ENCODE measurements at places on chromosomes 5 and 9.

GRCh38 chr9:129198319-129199043 is 20.4 kb upstream of the IER5L start:
- no peak for DNase-seq

GRCh38 chr9:129656795-129657390 is 8.6 kb upstream of the PRRX2 start:
- no peak for DNase-seq

DNA sequence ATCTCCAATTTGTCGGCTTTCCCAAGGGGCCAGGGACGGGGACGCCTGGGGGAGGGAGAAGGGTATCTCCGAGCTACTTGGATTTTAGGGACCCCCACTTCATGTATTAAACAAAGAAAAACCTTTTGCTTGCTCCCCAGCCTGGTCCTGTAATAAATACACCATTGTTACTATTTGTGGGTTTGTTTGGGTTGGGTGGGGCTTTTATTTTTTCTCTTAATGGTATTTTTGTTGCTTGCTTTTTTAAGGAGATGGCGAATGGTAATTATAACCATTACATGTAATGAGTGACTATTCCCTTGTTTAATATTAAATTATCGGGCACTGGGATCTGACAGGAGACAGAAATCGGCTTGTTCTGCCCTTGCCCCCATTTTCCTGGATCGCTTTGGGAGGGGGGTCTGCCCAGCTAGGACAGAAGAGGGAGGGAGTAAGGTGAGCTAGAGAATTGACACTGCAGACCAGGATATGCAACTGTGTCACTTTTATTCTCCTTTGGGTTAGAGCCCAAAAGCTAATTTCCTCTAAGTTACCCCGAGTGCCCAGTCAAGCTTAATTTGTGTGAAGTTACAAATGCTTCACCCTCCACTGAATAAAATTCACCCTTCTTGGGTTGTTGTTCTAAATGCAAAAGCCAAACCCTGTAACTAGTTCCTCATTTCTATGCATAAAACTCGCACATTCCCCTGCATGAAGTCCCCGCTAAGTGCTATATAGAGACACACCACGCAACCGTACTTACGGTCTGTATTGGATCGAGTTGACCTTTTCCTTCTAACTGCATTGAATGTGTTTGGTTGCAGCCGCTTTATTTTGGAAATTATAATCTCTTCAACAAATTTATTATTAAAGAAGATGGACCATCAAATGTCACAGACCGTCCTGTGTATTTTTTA is 1.6 kb upstream of the ZNF608 start:
- no peak for DNase-seq

GRCh38 chr5:143985832-143986515 is 174.0 kb downstream of the HMHB1 start:
- no peak for DNase-seq

DNA sequence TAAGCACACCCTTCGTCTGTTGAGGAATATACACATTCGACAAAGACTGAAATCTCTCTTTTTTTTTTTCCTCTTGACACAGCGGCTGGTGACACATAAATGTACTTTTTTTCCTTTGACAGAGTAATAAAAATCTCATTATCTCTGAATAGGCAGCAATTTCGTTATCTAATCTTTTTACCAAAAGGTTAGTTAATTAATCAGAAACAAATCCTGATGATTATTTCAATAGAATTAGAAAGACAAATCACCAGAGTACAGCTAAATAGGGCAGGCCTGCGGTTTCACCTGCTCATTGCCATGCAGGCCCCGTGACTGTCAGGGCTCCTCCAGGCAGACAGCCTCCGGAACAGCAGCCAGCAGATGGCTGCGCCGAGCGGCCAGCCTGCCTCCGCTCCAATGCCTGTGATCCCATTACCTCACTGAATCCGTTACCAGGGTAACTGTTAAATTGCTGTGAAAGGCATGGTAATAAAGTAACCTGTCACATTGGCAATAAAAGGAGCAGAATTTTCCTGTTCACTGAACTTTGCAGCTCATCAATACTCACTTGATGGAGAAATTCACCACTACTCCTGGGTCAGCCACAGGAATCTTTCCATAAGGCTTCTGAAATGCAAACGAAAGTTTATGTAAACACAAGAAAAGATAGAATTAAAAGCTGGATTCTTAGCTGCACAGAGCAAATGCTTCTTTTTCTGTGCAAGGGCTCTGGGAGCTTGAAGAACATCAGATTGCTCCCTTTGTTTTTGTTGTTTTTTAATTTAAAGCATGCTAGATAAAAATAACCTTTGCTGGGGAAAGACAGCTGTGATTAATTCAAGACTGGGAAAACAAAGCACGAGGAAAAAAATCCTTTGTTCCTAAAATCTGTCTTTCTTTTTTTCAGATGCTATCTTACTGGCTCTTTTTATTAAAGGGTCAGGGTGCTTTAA is 666.4 kb upstream of the ZNF608 start:
- no peak for DNase-seq

DNA sequence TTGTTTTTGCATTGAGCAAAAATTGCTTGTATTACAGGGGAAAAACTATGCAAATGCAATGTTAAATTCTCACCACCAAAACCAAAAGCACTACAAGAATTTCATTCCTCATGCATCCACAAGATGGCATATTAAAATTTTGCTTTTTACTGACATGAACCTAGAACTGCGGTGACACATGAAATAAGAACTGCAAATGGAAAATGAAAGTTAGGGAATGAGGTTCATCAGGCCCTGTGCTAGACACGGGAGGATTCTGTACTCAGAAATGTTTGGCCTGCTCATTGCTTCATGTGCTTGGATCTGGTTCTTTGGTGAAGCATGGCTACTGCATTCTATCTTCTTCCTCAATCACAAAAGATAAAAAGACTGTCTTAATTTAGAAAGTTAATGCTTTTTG is 9.1 kb upstream of the RFK start:
- no peak for DNase-seq

DNA sequence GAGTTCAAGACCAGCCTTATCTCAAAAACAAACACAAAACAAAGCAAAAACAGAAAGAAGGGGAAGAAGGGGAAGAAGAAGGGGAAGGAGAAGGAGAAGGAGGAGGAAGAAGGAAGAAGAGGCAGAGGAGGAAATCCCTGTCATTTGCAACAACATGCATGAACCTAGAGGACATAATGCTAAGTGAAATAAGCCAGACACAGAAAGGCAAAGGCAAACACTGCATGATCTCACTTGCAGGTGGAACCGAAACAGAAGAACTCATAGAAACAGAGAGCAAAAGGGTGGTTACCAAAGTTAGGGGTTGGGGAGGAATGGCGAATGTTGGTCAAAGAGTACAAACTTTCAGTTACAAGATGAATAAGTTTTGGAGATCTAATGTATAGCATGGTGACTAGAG is 135.4 kb downstream of the UGCG start:
- DNase-seq, result no peak
